HepG2 (cell line): ENCODE measurements at places on chromosomes 4 and X. TPM values are rescaled to one million over a fixed set of nuclear protein-coding genes. Genes with fewer than 3 reads are reported as not detected.

Gene PASD1
- not detected in 2 replicates for total RNA-seq

Gene C4orf36
- total RNA-seq, result not detected in 2 replicates

Gene CLCN4
- total RNA-seq, result 2.5 and 2.6 TPM in 2 replicates

Gene STPG2
- total RNA-seq, result 0.07 TPM in 1 of 2 replicates, not detected in the other

Gene RNF212
- not detected in 2 replicates for total RNA-seq

Gene KIT
- not detected in 2 replicates for total RNA-seq

Gene ANTXR2
- 8.4 and 14.5 TPM in 2 replicates for total RNA-seq

Gene PAGE1
- total RNA-seq, result 0.69 and 0.93 TPM in 2 replicates

Gene STBD1
- total RNA-seq, result 3.5 and 4.3 TPM in 2 replicates

Gene RBMXL3
- not detected in 2 replicates for total RNA-seq

Gene TCEANC
- 0.97 and 1.5 TPM in 2 replicates for total RNA-seq

Gene UCHL1
- not detected in 2 replicates for total RNA-seq

GRCh38 chrX:105328773-105329172, 108.3 kb upstream of the TEX13A start:
- DNase-seq, result no peak
- H3K27ac ChIP-seq, result no peak overlapping the region
- H3K4me3 ChIP-seq, result no peak overlapping the region

DNA sequence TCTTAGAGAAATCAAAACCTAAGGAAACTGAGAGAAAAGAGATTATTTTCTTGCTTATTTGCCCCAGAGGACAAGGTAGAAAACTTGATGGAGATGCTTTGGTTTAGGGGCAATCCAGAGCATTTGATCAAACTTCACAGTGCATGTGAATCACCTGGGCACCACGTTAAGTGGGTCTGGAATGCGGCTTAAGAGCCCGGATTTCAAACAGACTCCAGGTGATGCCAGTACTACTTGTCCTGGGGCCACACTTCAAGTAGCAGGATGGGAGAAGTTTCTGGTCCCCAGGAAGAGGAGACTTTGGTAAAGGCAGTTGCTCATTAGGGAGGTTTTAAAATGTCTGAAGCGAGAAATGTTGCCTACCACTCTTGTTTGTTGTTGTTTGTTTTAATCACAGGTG, 51.8 kb downstream of the PHOX2B start:
- H3K27me3 ChIP-seq, result no peaks in the 10 kb centered on the region
- no peaks in the 10 kb centered on the region for H3K4me1 ChIP-seq
- no peak overlapping the region for H3K27ac ChIP-seq

- DNase-seq, result no peak
- H3K4me3 ChIP-seq, result no peak overlapping the region
- no peaks in the 10 kb centered on the region for H3K27me3 ChIP-seq
- H3K36me3 ChIP-seq, result no peaks in the 10 kb centered on the region
Observed at GRCh38 chrX:64437218-64437617, 42.0 kb upstream of the MTMR8 start.

- DNase-seq, result no peak
- no peaks in the 10 kb centered on the region for H3K4me1 ChIP-seq
- H3K36me3 ChIP-seq, result no peaks in the 10 kb centered on the region
- H3K27me3 ChIP-seq, result no peaks in the 10 kb centered on the region
Observed at GRCh38 chr4:144614850-144615585, 30.9 kb upstream of the HHIP start.

DNA sequence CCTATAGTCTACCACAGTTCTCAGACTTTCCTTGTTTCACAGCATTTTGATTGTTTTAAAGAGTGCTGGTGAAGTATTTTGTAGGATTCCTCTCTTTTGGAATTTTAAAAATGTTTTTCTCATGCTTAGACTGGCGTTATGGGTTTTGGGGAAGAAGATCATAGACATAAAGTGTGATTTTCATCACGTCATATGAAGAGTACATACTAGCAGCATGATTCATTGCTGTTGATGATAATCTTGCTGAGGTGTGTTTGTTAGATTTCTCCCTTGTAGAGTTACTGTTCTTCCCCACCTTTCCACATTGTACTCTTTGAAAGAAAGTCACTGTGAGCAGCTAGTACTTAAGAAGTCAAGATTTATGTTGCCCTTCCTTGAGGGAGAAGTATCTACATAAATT, 396.1 kb upstream of the GNPDA2 start:
- H3K36me3 ChIP-seq, result no peaks in the 10 kb centered on the region
- DNase-seq, result no peak
- no peak overlapping the region for H3K27ac ChIP-seq
- no peaks in the 10 kb centered on the region for H3K4me1 ChIP-seq
- no peaks in the 10 kb centered on the region for H3K27me3 ChIP-seq
- H3K4me3 ChIP-seq, result no peak overlapping the region

DNA sequence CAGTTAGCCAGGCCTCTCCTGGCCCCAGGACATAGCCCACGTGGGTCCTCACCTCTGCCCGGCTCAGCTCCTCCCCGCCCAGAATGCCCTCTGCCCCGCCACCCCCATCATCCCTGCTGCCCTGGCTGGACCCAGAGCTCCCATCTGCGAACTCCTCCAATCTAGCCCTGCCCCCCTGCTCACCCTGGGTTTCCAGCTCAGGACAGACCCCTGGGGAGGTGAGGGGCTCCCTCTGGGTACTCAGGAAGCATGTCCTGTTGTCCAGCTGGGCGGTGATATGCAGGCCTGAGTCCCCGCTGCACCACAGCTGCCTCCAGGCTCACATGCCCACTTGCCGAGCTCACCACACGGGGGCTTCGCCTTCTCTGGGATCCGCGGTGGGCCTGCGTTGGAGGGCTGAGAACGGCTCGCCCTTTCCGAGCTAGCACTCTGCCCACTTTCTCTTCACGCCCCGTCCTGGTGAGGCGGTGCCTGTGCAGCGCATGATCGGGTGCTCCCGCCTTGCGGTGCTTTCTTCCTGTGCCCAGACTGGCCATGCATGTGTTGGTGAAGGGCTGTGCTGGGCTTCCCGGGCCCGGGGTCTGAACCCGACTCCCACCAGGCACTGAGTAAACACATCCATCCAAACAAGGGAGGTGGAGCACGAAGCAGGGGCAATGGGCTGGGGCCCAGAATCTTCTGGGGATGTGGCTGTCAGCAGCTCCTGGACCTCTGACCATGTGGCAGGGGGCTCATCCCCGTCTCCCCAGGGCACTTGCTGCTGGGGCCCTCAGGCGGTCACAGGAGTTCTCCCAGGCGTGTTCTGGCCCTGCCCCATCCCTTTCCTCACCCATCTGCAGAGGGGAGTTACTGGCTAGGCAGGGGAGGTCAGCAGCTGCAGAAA, 74.3 kb downstream of the RGS12 start:
- H3K27me3 ChIP-seq, result no peaks in the 10 kb centered on the region; the same call in 1 of the 2 replicates
- H3K27ac ChIP-seq, result no peak overlapping the region
- H3K36me3 ChIP-seq, result no peaks in the 10 kb centered on the region
- DNase-seq, result no peak

GRCh38 chr4:7402526-7402925, 32.2 kb downstream of the PSAPL1 start:
- no peaks in the 10 kb centered on the region; the same call in 1 of the 2 replicates for H3K27me3 ChIP-seq
- no peaks in the 10 kb centered on the region for H3K36me3 ChIP-seq
- DNase-seq, result no peak
- H3K4me3 ChIP-seq, result no peak overlapping the region
- no peaks in the 10 kb centered on the region for H3K4me1 ChIP-seq

GRCh38 chrX:26262121-26262523, 46.2 kb downstream of the MAGEB5 start:
- H3K4me1 ChIP-seq, result no peaks in the 10 kb centered on the region
- no peaks in the 10 kb centered on the region for H3K27me3 ChIP-seq
- H3K36me3 ChIP-seq, result no peaks in the 10 kb centered on the region
- H3K4me3 ChIP-seq, result no peak overlapping the region
- no peak for DNase-seq

- H3K4me3 ChIP-seq, result no peak overlapping the region
- H3K27ac ChIP-seq, result no peak overlapping the region
- no peaks in the 10 kb centered on the region for H3K36me3 ChIP-seq
- DNase-seq, result no peak
Observed at GRCh38 chr4:158055668-158056067, 117.2 kb downstream of the GASK1B start.

GRCh38 chrX:38318196-38318595, 9.1 kb downstream of the RPGR start:
- peaks cover 1% of the 10 kb centered on the region; the same call in 1 of the 2 replicates for H3K36me3 ChIP-seq
- no peak overlapping the region for H3K4me3 ChIP-seq
- H3K27me3 ChIP-seq, result no peaks in the 10 kb centered on the region
- DNase-seq, result no peak
- peaks cover 17% of the 10 kb centered on the region for H3K4me1 ChIP-seq

- H3K27me3 ChIP-seq, result no peaks in the 10 kb centered on the region
- peak within 1 kb of the TSS; percentile 100 for H3K27ac ChIP-seq
- H3K36me3 ChIP-seq, result peaks cover 2% of the 10 kb centered on the region; the same call in 1 of the 2 replicates
- DNase-seq, result peak; percentile 96
Observed at GRCh38 chr4:82430193-82430963, at the start of the genes ENOPH1 and HNRNPDL. TSS of gene ENOPH1 (plus strand) at chr4:82430590. CDS start at chr4:82430830, 240 bp downstream. TSS of gene HNRNPDL (minus strand) at chr4:82430462. CDS start at chr4:82429690, 772 bp downstream.

DNA sequence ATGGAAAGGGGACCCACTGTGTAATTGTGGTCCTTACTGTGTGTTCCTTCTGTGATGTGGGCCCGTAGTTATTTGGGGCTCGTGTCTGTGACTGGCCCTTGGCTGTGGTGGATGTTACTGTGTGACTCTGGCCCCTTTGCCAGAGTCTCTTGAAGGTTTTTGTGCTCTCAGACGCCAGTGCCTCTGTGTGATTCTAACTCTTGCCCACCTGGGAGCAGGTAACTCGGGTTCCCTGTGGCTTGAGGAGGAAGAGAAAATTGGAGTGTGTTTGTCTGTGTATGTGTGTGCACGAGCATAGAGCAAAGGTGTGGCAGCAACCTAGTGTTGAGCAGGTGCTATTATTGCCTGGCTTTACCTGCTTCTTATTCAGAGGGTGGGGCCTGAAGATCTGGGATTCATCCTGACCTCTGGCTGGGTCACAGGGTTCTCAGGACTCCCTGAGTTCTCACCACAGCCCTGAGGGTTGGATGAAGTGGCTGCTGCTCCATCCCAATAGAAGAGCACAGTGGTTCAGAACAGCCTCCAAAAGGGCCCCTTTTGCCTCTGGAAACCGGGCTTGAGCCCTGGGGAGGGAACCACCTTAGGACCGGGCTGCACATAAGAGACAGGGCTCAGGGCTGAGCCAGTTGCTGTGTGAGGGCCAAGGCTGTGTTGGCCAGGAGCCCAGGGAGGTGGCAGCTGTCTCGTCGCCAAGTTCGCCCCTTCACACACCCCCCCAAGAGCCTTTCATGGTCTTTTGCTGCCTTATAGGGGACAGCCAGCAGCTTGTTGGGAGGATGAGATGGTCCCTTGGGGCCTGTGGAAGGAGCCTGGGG, 1.3 kb downstream of the RBM10 start:
- H3K27ac ChIP-seq, result peak overlapping the region; percentile 98
- H3K36me3 ChIP-seq, result peaks cover 7% of the 10 kb centered on the region; the same call in 2 of the 3 replicates
- DNase-seq, result no peak
- H3K4me1 ChIP-seq, result peaks cover 20% of the 10 kb centered on the region
- no peaks in the 10 kb centered on the region for H3K27me3 ChIP-seq
- H3K4me3 ChIP-seq, result peak overlapping the region; percentile 76

- no peak overlapping the region for H3K4me3 ChIP-seq
- H3K27ac ChIP-seq, result no peak overlapping the region
- no peaks in the 10 kb centered on the region for H3K36me3 ChIP-seq
- H3K27me3 ChIP-seq, result no peaks in the 10 kb centered on the region
- DNase-seq, result no peak
Observed at GRCh38 chr4:53005808-53006207, 143.7 kb downstream of the RASL11B start.

GRCh38 chr4:95847908-95848460, 8.1 kb downstream of the PDHA2 start:
- no peak for DNase-seq
- H3K27me3 ChIP-seq, result no peaks in the 10 kb centered on the region
- H3K36me3 ChIP-seq, result no peaks in the 10 kb centered on the region
- H3K4me1 ChIP-seq, result no peaks in the 10 kb centered on the region
- H3K27ac ChIP-seq, result no peak overlapping the region
- no peak overlapping the region for H3K4me3 ChIP-seq

- H3K27ac ChIP-seq, result no peak overlapping the region
- no peaks in the 10 kb centered on the region for H3K36me3 ChIP-seq
- H3K4me1 ChIP-seq, result no peaks in the 10 kb centered on the region
- no peaks in the 10 kb centered on the region for H3K27me3 ChIP-seq
Observed at GRCh38 chrX:111363741-111364140, 48.3 kb downstream of the DCX start.

DNA sequence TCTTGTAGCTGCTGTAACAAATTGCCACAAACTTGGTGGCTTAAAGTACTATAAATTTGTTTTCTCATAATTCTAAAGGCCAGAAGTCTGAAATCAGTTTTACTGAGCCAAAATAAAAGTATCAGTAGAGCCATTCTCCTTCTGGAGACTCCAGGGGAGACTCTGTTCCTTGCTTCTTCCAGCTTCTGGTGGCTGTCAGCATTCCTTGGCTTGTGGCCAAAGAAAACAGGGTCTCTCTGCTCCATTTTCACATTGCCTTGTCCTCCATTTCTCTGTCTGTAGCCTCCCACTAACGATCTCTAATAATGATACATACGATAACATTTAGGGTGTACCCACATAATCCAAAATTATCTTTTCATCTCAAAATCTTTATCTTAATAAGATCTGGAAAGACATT, 200.4 kb downstream of the MAB21L2 start:
- peak; percentile 12 for DNase-seq
- H3K27me3 ChIP-seq, result no peaks in the 10 kb centered on the region
- no peak overlapping the region for H3K4me3 ChIP-seq
- no peaks in the 10 kb centered on the region for H3K36me3 ChIP-seq
- H3K4me1 ChIP-seq, result no peaks in the 10 kb centered on the region

- no peak overlapping the region for H3K27ac ChIP-seq
- H3K4me3 ChIP-seq, result no peak overlapping the region
- no peaks in the 10 kb centered on the region for H3K27me3 ChIP-seq
- DNase-seq, result no peak
Observed at GRCh38 chr4:52311464-52312125, 260.5 kb downstream of the SPATA18 start.

DNA sequence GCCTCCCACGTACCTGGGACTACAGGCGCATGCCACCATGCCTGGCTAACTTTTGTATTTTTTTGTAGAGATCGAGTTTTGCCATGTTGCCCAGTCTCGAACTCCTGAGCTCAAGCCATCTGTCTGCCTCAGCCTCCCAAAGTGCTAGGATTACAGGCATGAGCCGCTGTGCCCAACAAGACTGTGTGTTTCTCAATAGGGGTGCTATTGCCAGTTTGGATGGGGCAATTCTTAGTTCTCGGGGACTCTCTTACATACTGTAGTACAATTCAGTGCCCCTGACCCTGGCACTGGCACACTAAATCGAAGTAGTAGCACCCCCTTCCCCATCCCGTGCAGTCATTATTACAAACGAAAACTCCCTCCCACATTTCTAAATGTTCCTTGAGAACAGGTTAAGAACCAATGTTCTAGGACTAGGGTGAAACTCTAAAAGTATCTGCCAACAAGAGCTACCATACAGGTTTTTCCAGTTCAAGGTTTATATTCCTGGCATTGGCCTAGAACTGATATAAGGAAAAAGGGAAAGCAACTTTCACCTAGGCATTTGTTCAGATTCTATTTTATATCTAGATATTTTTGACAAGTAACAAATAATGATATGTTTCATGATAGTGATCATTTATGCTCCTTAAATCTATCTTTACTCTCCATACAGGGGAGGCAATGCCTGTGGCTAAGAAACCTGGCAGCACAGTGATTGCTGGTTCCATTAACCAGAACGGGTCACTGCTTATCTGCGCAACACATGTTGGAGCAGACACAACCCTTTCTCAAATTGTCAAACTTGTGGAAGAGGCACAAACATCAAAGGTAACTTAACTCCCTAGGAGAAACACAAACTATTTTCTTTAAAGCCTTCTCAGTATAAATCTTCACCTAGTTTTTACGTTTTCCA, 50.4 kb upstream of the PGAM4 start:
- H3K4me3 ChIP-seq, result no peak overlapping the region
- no peaks in the 10 kb centered on the region for H3K36me3 ChIP-seq
- no peak overlapping the region for H3K27ac ChIP-seq
- no peak for DNase-seq
- H3K27me3 ChIP-seq, result no peaks in the 10 kb centered on the region
